ENCODE measurements at places on chromosomes 12 and 14. TPM values are rescaled to one million over a fixed set of nuclear protein-coding genes. Genes with fewer than 3 reads are reported as not detected.
A peak's percentile ranks its signal among the peaks of the same experiment; 100 is the strongest.

GRCh38 chr12:124392667-124393413 lies 97.9 kb downstream of the RFLNA start:
- DNase-seq = peak; percentile 64

ERP29 gene
- total RNA-seq = 61.5 TPM

FGD4 gene
- total RNA-seq = 9.2 TPM

DNA sequence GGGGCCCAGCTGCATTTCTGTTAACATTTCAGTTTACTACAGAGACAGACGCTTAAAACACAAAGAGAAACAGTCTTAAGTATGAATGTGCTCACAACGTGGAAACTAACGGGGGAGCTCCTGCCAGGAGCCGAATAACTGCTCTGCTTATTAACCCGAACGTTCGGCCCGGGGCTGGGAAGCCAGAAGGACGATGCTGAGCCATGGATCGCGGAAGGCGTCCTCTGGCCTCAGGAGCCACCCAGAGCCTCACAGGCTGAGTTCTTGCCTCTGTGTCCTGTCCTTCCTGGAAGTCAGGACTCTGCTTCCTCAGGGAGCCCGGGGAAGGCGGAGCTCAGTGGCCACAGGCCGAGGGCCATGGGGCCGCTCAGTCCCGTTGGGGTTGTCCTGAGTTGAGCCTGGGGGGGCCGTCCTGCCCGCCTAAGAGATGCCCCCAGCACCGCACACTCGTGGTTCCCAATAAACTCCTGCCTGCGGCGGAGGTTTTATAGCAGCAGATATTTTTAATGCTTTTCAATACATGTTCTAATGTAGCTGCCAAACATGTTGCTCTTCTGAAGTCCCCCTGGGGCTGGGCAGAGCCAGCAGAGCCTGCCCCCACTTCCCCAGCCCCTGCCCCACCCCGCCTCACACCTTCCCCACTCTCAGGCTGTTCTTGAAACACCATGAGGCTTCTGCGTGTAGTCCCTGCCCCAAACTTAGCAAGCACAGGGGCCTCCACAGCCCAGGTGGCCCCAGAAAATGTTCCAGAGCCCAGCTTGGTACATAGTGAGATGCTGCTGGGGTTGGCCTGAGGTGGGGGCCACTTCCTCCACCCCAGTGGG lies 3.4 kb upstream of the TEX22 start:
- no peak for DNase-seq

GRCh38 chr14:104361101-104361591 lies 218.4 kb upstream of the C14orf180 start:
- DNase-seq = no peak

DNA sequence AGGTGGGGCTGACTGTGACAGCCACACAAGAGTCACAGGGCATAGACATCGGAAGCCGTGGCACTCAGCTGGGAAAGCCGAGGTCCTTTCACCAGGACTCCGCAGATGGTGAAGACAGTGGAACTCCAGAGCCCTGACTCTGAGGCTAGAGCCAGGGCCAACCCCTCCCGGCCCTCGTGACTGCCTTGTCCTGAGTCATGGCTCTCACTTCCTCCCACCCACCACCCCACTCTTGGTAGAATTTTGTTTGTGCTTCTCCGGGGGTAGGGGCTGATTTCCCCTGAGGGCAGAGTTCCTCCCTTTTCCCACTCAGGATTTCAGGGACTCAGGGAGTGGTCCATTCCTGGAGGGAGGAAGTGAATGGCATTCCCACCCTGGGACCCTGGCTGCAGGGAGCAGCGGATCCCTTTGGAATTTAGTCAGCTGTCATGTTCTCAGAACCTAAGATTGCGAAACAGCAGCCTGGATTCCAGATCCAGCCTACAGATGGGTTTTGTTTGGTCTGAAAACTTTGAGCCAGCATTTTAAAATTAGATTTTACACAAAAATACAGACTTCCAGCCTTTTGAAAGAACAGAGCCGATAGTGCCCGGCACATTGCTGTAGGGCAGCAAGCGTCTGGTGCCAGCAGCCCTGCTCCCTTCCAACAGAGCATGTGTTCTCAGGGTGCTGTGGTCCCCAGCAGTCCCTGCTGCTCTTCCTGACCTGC lies 50.7 kb downstream of the TPCN1 start:
- peak; percentile 21 for DNase-seq

DNA sequence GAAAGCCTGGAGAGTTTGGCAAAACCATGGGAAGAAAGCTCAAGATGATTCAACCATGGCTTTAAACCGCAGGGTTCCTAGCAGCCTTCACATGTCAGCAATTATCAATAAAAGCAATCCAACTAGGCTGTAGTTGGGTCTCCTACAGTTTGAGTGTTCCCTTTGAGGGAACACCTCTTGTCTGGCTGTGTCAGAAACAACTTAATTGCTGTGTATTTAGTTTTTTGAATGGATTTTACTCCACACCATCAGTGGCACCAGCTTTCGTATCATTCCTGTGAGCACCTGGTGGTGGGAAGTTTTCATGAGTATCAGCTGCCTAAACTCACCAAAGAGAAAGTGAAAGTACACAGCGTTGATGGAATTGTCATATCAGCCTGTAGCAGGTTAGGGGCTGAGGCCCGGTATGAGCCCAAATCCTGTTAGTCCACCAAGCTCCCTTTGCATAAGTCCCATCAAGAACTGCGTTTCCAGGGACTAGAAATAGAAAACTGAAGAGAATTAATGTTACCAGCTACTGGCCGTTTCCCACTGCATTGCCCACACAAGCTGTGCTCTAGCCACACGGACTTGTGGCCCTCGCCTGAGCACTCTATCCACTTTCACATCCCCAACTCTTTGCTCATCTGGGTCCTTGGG lies 10.9 kb upstream of the IL26 start:
- DNase-seq = peak; percentile 79

GRCh38 chr12:112327209-112327938 lies 54.9 kb downstream of the HECTD4 start:
- DNase-seq = no peak

ANO2 gene
- total RNA-seq = 84.1 TPM

GRCh38 chr12:123696207-123696606 lies 15.9 kb upstream of the ATP6V0A2 start:
- DNase-seq = peak; percentile 9

NKX2-1 gene
- under 0.01 TPM for total RNA-seq

RNASE3 gene
- total RNA-seq = not detected

GRCh38 chr14:95911456-95911855 lies 34.8 kb downstream of the TUNAR start:
- no peak for DNase-seq

- peak; percentile 90 for DNase-seq
These were observed 22.2 kb upstream of the PLEKHG3 start for GRCh38 chr14:64681796-64682710.

ZBTB25 gene
- total RNA-seq = 2.6 TPM

DNA sequence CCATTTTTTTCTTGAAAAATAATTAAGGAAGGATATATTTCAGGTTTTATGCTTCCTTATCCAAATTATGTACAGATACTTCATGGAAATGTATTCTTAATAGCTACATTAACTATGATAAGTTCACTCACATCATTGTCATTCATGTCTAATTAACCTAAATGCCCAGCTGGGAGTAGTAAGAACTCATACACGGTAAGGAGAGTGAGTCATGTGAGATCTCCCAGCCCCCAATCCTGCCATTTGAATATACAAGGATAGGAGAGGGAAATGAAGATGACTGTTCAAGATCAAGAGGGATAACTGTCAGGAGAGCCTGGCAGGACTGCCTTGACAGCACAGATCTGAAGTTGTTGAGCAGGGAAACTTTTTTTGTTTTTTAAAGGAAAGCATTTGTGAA lies 343.4 kb upstream of the USP15 start:
- no peak for DNase-seq

GRCh38 chr12:49531745-49532144 lies 7.1 kb upstream of the KCNH3 start:
- no peak for DNase-seq

- DNase-seq = no peak
These were observed 232.5 kb upstream of the RTL1 start for GRCh38 chr14:101135796-101136742.

DNA sequence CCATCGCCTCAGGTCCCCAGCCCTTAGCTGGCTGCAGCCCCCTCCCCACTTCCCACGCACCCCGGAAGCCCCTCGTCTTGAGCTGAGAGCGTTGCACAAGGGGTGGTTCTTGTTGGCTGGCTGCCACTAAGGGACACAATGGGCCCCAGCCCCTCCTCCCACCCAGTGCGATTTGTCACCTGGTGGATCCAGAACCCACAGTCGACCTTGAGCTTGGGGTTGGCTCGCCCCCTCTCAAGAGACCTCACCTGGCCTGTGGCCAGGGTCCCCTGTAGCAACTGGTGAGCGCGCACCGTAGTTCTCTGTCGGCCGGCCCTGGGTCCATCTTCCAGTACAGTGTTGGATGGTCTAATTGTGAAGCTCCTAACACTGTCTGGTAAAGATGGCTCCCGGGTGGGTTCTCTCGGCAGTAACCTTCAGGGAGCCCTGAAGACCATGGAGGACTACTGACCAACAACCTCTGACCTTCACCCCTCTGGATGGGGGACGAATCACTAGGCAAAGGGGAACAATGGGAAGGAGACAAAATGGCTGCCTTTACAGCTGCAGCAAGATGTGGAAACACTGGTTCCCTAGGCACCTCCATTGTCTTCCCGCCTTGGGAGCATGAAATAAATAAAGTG lies 6.6 kb downstream of the PHB2 start:
- DNase-seq = no peak

DNA sequence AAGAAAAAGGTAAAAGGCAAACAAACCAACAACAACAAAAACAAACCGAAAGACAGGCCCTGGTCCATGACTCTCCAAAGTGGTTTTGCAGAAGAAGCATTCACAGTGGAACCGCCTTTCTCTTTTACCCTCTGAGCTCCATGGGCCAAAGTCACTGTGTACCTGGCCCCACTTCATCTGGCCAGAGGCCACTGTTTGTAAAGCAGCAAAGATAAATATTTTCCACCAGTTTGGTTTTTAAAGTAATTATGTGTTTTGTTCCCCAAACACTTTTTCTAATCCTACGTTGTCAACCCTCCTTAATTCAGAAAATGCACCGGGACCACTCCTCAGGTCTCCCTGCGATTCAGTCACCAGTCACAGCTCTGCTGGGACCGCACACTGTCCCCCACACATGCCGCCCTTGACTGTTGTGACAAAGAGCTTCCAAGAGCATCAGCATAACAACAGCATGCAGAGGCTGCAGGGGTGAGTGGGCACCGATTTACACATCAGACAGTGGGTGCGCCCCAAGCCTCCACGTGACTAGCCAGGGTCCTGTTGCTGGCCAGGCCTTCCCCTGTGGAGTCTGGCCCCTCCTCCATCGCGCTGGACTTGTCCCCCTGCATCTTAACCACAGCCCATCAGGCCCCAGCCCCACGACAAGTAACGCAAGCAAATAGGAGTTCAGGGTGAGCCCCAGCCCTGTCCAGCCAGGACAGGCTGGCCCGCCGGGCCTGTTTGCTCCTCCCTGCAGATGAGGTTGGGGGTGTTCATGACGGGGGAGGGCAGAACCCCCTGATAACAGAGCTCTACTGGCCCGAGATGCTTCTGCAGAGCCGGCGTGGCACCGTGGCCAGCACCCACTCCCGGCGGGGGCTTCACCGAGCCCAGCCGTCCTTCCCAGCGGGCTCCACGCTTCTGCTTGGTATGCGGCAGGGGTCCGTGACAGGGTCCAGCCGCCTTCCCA lies 65.2 kb upstream of the DIO3 start:
- no peak for DNase-seq

GRCh38 chr14:100106250-100107112 lies 41.3 kb downstream of the EVL start:
- DNase-seq = peak; percentile 43

GRCh38 chr12:86669010-86669409 lies 412.8 kb upstream of the MGAT4C start:
- DNase-seq = no peak

TAS2R19 gene
- 2.6 TPM for total RNA-seq

CD4 gene
- not detected for total RNA-seq

TAS2R42 gene
- total RNA-seq = not detected

FOXG1 gene
- total RNA-seq = not detected

- DNase-seq = no peak
These were observed 37.4 kb upstream of the HIGD1C start for GRCh38 chr12:50914872-50915484.

DNA sequence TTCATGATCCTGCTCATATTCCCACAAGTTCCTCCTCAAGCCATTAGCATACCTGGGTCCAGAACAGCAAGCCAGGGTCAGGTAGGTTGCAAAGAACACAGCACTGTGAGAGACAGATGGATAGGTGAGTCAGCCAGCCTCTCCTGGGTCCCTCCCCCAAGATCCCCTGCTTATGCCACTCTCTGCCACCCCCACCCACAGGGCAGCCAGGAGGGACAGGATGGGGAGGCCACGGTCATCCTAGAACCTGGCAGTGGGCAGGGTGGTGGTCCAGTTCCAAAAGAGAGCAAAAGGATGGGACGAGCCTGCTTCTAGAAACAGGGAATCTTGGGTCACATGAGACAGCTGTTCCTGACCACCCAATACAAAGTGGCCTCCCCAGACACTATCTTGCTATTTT lies 12.7 kb downstream of the FAIM2 start:
- DNase-seq = no peak

BDKRB1 gene
- not detected for total RNA-seq

GRCh38 chr14:77660754-77661153 lies 44.3 kb upstream of the SPTLC2 start:
- no peak for DNase-seq

- DNase-seq = no peak
These were observed 80.8 kb upstream of the C12orf71 start for GRCh38 chr12:27163048-27163715.

GRCh38 chr14:59325906-59326305 lies 137.4 kb downstream of the DAAM1 start:
- peak; percentile 55 for DNase-seq

GRCh38 chr14:97916669-97917568 lies 1119.7 kb downstream of the VRK1 start:
- DNase-seq = no peak

STON2 gene
- total RNA-seq = 49.0 TPM

SLC10A1 gene
- not detected for total RNA-seq

DNA sequence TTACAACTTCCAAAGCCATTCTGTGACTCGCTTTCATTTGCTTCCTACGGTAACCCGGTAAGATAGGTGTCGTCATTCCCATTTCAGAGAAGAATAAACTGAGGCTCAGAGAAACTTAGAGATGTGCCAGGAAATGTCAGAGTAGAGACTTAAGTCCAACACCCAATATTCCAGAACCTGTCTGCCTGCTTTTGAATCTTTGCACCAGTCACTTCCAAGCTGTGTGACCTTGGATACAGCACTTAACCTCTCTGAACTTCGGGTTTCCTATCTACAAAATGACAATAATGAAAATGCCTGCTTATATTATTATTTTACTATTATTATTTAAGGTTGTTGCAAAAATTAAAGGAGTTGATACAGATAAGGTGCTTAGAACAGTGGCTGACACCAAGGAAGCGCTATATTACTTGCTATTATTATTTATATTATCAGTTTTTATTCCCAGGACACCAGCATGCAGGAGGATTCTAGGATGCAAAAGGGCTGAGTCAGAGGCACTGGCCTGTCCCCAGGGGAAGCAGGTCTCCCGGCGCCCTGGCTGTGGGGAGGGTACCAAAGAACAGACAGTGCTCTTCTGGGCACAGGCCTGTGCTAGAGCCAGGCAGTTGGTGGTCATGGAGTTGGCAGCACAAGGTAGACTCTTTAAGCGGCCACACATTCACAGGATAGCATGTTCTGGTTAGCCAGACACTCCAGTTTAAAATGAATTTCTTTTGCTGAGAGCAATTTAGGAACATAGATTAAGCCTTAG lies 5.4 kb downstream of the HSPB8 start:
- DNase-seq = no peak

Measured in lung microvascular endothelial cell (primary cell).